Muscle of arm (tissue), 14 donors: ENCODE measurements at places on chromosomes 7 and 10. TPM values are rescaled to one million over a fixed set of nuclear protein-coding genes. Genes with fewer than 3 reads are reported as not detected.

GRCh38 chr10:132179551-132180392, 7.0 kb upstream of the DPYSL4 start:
- DNase-seq = no peak

GRCh38 chr7:13933091-13933490, 56.4 kb downstream of the ETV1 start:
- DNase-seq = no peak

DNA sequence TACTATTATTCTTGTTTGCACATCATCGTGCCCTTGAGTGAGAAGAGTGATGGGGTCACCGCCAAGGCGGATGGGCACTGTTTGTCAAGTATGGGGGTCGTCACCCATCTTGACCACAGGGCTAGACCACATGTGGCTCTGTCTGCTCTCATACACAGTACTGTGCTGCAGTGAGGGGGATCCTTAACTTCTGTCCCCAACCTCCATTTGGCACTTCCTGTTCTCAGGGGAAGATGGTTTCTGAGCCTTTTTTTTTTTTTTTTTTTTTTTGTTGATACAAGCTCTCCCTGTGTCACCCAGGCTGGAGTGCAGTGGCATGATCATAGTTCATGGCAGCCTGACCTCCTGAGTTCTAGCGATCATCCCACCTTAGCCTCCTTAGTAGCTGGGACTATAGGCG, 13.6 kb downstream of the WBP1L start:
- DNase-seq = no peak

- no peak for DNase-seq
Observed at GRCh38 chr7:94052398-94053180, 48.4 kb upstream of the BET1 start.

- DNase-seq = no peak
Observed at GRCh38 chr7:34846976-34847375, 189.0 kb downstream of the NPSR1 start.

Gene LBX1
- 8.0 TPM for polyA plus RNA-seq

Gene THSD7A
- 6.0 TPM for polyA plus RNA-seq
